ENCODE measurements at places on chromosomes 13 and 19.

- DNase-seq: no peak
These were observed 1591.3 kb downstream of the EFNB2 start for GRCh38 chr13:104944176-104944575.

- DNase-seq: no peak
These were observed 16.6 kb downstream of the OLFM4 start for GRCh38 chr13:53045189-53045588.

- no peak for DNase-seq
These were observed 48.7 kb downstream of the KLF5 start for GRCh38 chr13:73107481-73107880.

GRCh38 chr13:110352735-110353134, 45.7 kb downstream of the COL4A2 start:
- DNase-seq: no peak

DNA sequence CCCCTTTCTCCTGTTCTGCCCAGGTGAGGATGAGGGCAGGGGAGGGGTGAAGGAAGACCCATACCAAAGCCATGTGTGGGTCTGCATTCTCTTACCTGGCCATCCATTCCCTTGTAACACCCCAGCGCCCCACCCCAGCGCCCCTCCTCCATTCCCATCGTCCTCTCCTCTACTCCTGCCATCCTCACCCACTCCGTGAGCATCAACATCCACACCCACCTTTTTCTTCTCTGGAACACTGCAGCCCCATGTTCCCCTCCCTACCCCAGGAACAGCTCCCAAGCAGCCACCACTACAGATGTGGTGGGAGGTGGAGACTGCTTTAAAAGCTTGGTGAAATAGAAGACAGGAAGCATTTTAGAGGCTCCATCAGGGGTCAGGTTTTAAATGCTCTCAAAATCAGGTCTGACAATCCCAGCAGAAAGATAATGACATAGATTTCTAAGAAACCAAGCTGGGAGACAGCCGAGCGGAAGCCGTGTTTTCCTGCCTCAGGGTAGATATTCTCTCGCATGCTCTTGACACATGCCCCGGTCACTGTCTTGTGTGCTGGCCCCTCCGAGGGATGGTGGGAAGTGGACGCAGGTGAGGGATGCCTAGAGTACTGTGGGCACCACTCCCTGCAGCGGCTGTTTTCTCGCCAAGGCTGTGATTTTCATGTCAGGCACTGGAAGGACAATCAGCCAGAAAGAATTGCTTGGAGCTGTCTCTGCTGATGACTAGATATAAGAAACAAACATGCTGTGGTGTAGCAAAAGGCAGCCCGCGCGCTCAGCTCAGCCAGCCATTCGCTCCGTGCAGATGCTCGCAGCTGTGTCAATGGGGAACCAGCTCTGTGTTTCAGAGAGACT, 9.8 kb downstream of the MEDAG start:
- DNase-seq: no peak

GRCh38 chr13:48412881-48413351, at the start of gene LPAR6:
LPAR6 (minus strand) TSS chr13:48413113; CDS start chr13:48412423, 690 bp downstream.
- DNase-seq: no peak

Data from activated CD8-positive, alpha-beta memory T cell treated with anti-CD3 and anti-CD28 coated beads for 24 hours (primary cell).